Stimulated activated CD8-positive, alpha-beta memory T cell treated with anti-CD3 and anti-CD28 coated beads, Interleukin-15, amount 100 ng/mL, for 4 hours (primary cell): ENCODE measurements at places on chromosomes 13 and 19.
A peak's percentile ranks its signal among the peaks of the same experiment; 100 is the strongest.

DNA sequence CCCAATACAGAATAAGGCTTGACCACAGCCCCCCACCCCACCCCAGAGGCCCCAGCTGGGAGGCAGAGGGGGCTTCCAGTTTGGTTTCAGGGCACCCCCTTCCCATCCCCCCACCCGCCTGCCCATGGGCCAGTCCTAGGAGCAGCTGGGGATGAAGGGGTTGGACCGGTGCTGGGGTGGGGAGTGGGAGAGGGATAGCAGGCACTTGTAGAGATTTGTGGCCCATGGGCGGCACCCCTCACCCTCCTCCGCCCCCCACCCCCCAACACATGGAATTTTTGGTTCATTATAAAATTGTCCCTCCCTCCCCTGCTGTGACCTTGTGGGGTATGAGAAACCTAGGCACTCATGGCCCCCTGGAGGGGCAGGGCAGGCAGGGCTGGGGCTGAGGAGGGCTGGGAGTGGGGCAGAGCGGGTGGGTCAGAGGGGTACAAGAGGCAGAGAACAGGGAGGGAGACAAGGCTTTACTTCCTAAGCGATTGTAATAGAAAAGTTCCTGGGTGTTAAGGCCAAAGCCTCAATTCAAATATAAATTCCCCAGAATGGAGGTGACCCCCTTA, 5.3 kb upstream of the GSK3A start:
- DNase-seq: no peak

DNA sequence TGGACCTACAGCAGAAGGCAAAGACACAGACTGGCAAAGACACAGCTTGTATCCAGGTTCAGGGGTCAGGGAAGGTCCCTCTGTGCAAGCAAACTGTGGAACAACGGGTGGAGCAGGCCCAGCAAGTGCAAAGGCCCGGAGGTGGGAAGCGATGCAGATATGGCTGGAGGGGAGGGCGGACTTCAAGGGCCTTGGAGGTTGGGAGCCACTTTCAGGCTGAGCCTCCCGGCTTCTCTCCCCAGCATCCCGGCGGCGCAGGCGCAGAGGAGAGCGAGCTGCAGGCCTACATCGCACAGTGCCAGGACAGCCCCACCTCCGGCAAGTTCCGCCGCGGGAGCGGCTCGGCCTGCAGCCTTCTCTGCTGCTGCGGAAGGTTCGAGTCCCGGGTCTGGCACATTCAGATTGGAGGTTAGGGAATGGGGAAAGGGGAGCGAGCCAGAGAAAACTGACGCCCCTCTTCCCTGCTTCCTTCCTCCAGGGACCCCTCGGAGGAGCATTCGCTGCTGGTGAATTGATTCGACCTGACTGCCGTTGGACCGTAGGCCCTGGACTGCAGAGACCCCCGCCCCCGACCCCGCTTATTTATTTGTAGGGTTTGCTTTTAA, 2.1 kb upstream of the PNPLA6 start:
- DNase-seq: no peak

- no peak for DNase-seq
These were observed 22.9 kb downstream of the FBN3 start for GRCh38 chr19:8126511-8126910.

DNA sequence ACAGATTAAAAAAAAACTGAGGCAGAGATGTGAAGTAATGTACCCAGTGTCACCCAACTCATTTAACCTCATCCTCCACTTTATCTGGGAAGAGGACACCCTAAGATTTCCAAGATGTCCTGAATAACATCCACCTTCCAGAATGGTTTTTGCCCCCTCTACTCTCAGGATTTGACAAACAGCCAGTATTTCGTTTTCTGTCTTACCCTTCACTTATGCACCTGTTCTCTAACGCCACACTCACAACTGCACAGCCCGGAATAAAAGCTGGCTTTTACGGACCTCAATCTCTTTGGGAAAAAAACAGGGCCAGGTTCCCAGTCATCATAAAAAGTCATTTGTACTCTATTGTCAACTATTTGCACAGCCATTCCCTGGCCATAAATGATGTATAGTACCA, 21.2 kb upstream of the CEACAM6 start:
- no peak for DNase-seq

DNA sequence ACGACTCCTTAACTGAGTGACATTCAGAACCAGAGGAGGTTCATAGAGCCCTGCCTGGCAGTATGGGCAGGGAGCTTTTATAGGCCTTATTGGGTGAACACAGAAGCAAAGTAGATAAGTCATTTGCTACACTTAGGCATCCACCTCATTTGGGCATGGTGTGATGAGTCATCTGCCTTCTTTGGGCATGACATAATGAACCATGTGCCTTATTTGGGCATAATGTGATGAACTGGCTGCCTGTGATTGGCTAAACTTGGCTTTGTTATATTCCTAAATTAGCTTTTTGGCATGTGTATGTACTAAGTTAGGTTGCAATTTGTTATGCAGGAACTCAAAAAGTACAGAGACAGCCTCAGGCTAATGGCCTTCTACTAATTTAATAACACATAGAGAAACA, 2210.2 kb upstream of the PCDH20 start:
- no peak for DNase-seq

GRCh38 chr13:97288486-97288900, 66.4 kb downstream of the MBNL2 start:
- no peak for DNase-seq

DNA sequence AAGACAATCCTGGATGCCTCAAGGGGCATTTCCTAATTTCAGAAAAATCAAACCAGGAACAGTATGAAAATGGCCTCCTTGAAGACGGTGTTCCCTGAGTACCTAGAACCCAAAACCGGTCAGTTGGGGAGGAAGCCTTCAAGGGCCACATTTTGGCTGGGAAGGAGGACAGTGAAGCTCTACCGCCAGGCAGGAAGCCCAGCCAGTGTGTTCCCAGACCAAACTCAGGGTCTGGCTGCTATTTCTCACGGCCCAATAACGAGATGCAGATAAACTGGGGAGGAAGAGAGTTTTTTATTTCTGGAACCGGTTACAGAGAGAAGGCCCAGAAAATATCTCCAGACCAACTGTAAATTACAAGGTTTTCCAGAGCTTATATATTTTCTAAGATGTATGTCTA, 24.3 kb upstream of the CEACAM21 start:
- DNase-seq: no peak

DNA sequence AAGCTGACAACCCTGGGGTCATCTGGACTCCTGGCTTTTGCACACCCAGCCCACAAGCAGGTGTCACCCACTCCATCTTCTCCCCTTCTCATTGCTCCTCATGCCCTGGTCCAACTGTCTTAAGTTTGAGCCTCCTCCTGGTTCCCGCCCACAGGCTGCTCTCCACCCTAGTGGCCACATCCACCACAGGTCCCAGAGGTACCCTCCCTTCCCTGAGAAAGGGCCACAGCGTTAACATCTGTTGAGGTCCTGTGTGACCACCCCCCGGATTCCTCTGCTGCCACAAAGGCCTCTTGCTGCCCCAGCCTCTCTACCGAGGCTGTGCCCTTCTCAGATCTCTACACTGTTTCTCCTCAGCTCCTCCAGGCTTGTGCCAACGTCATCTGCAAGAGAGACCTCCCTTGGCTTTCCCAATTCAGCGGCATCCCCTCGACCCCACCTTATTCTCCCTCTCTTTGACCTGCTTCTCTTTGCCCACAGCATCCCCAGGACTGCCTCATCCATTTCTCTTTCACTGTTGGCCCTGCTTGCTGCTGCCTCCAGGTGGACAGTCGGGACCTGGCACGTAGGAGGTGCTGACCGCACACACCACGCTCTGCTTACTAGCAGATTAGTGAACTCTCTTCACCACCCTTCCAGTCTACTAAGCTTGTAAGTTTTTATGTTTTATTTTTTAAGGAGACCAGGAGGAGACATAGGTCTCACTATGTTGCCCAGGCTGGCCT, 33.3 kb downstream of the SUGP2 start:
- no peak for DNase-seq

DNA sequence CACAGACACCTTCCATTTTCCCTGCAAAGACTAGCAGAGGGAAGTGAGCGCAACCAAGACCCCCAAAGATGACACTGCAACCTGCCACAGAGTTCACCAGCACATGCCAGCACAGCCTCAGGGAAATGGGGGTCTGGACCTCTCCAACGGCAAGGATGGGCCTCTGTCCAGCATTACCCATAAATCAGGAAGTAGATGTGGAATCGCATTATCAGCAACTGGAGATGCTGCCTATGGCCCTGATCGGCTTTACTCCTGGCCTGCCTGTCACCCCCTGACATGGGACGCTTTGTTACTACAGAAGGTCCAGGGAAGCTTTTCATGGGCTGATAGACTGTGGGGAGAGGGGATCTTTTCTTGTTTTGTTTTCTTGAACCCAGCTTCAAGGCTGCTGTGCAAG, 41.4 kb upstream of the POU2F2 start:
- no peak for DNase-seq

DNA sequence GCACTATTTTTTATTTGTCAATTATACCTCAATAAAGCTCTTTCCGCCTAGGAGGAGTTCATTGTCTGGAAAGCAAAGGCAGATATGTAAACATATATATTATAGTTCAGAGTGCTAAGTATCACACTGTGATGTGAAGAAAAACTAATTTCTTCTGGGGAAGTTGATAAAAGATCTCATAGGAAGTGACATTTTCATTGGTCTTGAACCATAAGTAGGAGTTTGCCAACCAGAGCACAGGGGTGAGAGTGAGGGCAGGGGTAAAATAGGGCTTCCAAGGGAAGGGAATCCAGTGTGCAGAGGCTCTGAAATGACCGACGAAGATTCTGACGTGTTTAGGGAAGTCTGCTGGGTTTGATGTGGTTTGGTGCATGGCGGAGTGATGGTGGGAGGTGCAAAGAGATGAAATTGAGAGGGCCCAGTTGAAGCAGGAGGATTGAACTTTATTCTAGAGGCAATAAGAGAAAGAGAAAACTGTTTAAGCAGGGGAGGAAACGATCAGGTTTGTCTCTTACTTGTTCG, 780 bp upstream of the GTF2F2 start:
- DNase-seq: peak; percentile 32

DNA sequence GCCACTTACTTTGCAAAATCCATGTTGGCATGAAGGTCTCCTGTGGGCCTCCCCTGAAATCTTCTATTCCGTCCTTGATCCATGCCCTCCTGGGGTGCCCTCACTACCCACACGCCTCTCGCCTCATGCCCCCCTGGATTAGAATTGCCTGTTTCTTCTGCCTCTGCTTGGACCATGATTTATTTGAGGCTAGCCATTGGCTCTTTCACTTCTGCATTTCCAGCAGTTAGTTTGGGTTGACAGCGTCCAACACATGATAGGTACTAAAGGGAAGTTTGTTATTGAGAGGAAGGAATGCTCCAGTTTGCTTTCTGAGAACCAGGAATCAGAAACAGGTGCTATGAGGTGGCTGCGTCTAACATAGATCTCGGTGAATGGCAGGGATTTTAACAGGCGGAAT, 30.5 kb upstream of the TPTE2 start:
- DNase-seq: no peak

- DNase-seq: no peak
These were observed 560 bp downstream of the NDUFA7 start for GRCh38 chr19:8320564-8321066.

DNA sequence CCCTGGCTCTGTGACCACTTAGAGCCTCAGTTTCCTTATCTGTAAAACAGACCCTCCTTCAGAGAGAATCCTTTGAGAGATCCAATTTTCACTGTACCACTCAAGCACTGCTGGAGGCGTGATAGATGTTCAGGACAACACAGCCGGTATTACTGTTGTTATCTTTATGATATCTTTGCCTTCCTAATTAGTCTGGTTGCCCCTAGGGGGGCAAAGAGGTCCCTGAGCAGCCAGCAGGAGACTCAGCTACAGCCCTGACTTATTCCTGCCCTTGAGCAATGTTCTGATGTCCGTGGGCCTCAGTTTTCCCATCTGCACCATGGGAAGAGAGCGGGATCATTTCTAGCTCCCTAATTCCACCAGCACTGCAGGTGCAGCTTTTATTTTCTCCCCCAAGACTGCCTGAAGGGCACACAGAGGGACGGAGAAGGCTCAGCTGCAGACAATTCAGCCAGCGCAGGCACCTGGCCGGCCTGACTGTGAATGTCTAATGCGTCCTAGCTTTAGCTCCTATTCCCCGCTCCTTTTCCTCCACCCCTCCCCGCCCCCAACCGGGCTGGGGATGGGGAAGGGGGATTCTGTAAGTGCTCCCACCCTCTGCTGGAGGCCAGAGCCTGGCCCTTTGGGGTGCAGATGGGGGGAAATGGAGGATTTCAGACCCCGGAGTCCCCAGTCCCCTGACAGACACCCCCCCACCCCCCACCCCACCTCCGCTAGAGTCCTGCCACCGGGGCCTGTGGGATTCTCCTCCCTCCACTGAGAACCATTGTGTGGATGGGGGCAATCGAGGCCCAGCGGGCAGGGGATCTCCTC, 16.2 kb downstream of the TLE5 start:
- DNase-seq: no peak

GRCh38 chr19:9645472-9645871, 24.4 kb upstream of the ZNF561 start:
- no peak for DNase-seq

- DNase-seq: no peak
These were observed 8.4 kb downstream of the MKNK2 start for GRCh38 chr19:2042485-2043250.

DNA sequence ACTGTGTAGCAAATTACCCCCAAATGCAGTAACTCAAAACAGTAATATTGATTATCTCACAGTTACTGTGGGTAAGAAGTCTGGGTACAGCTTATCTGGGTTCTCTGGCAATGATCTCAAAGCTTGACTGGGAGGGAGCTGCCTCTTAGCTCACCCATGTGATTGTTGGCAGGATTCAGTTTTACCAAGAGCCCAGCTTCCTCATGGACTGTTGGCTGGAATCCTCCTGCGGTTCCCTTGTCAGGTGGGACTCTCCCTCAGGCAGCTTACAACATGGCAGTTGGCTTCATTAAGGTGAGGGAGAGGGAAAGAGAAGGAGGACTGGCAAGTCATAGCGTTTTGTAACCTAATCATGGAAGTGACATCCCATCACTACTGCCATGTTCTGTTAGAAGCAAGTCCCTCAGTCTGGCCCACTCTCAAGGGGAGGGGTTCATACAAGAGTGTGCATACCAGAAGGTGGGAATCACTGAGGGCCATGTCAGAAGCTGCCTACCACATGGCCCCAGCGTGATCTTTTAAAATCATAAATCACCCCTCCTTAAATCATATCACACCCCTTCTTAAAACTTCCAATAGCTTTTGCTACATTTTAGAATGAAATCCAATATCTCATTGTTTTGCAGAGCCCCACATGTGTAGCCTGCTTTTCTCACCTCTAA, 108.1 kb downstream of the OLFM4 start:
- no peak for DNase-seq

DNA sequence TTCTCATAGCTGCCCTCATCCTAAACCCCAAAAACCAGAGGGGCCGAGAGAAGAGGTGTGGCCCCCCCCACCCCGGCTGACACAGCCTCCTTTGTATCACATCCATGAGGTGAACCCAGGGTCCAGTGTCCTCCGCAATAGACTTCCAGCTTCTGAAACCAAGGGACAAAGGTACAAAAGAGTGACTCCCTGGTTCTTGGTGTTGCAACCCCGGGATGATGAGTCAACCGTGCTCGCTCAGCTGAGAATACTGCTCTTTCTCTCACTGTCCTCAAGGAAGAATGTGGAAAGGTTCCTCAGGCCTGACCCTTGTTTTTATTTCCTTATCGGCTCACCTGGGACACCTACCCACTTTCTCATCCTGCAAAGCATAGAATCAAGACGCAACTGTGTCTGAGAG, 5.5 kb downstream of the SLC15A1 start:
- no peak for DNase-seq

- no peak for DNase-seq
These were observed 251.8 kb downstream of the UQCRFS1 start for GRCh38 chr19:28960986-28961705.
